Right renal cortex interstitium (tissue), 3 donors: ENCODE measurements at places on chromosomes 16 and 17. TPM values are rescaled to one million over a fixed set of nuclear protein-coding genes. Genes with fewer than 3 reads are reported as not detected.

- DNase-seq, result no peak
Measured at GRCh38 chr17:47897561-47897960, 1.5 kb downstream of the SP2 start.

- no peak for DNase-seq
Measured at GRCh38 chr16:28304214-28304613, 11.9 kb downstream of the SBK1 start.

DNA sequence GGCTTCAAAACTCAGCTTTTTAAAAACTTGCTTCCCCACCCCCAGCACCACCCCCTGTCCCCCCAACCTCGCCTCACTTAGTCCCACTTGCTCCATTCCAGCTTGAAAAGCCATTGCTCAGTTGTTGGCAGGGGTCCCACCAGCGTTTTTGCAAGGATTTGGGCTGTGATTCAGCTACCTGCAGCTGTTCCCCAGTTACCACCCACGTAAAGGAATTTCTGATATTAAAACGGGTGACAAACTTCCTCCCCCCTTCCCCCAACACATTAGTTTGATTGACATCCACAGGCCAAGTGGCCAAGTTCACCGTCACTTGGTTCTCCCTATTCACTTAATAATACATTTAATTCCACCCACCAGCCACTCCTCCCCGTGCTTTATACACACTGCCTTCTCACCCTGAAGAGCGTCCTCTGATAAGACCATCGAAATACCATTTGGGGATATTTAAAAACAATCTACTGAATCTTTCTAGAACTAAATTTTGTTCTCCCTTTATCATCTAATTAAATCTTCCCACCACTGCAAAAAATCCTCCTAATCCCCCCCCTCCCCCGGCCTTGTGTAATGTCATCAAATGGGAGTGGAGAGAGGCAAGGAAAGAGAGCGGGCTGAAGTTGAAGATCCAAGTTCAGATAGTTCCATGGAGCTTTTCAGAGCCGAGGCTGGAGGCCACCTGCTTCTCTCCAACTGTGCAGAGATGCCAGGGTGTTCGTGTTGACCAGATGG is 55.1 kb downstream of the SOX9 start:
- DNase-seq, result no peak

DNA sequence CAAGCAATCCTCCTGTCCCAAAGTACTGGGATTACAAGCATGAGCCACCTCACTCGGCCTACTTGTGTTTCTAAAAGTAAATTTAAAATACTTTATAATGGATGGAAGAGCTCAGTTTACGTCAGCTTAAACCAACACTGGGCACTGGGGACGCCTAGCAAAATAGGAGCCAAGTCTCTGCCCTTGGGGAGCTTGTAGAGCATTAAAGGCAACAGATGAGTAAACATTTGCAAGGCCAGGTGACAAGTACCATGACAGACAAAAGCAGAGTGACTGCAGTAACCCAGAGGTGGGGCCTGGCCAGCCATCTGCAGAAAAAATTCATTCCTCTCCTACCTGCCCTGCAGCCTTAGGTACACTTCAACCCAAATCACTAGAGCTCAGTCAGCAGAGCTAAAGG is 12.1 kb upstream of the NLK start:
- no peak for DNase-seq

- DNase-seq, result no peak
Measured at GRCh38 chr17:68390888-68391545, 66.3 kb downstream of the WIPI1 start.

DNA sequence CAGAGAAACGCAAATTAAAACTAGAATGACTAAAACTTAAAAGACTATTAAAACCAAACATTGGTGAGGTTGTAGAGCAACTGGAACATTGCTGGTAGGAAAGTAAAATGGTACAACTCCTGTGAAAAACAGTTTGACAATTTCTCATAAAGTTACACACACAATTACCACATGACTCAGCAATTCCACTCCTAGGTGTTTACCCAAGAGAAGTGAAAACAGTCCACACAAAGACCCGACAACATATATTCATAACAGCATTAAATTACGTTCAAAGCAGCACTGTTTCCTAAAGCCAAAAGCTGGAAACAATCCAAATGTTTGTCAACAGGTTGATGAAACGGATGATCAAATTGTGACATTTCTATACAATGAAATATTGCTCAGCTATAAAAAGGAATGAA is 26.5 kb upstream of the ALOX12 start:
- no peak for DNase-seq

GRCh38 chr17:69717819-69718218 is 303.3 kb downstream of the MAP2K6 start:
- no peak for DNase-seq

DNA sequence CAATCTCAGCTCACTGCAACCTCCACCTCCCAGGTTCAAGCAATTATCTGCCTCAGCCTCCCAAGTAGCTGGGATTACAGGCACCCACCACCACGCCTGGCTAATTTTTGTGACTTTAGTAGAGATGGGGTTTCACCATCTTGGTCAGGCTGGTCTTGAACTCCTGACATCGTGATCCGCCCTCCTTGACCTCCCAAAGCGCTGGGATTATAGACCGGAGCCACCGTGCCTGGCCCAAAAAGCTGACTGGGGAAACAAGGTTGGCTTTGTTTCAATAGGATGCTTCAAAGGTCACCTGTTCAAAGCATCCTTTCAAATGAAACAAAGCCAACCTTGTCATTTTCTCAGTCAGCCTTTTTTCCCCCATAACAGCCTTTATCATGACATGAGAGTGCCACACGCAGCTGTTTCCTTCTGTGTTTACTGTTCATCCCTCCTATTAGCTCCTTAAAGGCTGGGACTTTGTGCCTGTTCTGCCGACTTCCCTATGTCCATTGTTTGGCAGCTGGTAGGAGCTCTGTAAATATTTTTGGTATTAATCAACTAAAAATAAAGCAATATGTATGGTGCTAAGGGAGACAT is 51.1 kb downstream of the ADAMTS18 start:
- DNase-seq, result no peak

DNA sequence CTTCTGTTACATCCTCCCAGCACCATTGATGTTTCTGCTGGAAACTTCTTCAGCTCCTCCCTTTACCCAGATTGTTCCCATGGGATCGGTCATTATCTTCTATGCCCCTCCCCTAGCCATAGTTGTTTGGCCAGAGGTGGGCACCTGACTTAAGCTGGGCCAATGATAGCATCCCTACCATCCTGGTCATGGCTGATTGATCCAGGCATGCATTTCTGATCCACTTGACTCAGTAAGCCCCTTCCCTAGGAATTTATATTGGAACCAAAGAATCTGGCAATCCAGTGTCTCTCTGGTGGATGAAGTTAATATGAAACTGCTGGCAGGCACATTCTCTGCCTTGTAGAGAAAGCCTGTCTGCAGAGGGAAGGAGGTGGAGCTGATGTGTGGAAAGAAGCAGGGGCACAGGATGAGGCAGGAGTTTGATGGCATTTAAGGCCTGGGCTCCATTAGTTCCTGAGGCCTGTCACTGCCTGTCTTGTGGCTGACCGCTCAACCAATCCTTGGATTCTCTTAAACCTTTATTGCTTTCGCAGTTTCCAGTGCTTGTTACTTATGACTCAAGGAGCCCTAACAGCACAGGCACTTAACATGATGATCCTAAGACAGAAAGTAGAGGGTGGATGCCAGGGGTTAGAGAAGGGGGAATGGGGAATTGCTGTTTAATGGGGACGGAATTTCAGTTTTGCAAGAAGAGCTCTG is 152.4 kb downstream of the ABCC12 start:
- DNase-seq, result no peak

GRCh38 chr16:19717314-19717713 is 713 bp downstream of the KNOP1 start:
- no peak for DNase-seq

DNA sequence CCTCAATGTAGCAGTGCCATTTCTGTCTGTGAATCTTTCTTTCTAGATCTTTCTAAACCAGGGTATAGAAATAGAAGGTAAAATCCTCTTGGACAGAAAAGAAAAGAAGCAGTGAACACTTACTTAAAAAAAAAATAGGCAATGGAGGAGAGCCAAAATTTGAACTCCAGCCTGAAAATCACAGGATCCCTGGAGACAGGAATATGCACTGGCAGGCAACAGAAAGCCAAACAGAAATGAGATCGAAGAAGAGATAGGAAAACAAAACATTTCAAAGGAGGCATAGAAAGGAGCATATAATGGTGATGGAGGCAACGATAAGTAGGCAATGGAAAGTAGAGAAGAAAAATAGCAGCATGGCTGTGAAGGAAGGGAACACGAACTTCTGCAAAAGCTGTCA is 253.7 kb upstream of the HSBP1 start:
- DNase-seq, result no peak

DNA sequence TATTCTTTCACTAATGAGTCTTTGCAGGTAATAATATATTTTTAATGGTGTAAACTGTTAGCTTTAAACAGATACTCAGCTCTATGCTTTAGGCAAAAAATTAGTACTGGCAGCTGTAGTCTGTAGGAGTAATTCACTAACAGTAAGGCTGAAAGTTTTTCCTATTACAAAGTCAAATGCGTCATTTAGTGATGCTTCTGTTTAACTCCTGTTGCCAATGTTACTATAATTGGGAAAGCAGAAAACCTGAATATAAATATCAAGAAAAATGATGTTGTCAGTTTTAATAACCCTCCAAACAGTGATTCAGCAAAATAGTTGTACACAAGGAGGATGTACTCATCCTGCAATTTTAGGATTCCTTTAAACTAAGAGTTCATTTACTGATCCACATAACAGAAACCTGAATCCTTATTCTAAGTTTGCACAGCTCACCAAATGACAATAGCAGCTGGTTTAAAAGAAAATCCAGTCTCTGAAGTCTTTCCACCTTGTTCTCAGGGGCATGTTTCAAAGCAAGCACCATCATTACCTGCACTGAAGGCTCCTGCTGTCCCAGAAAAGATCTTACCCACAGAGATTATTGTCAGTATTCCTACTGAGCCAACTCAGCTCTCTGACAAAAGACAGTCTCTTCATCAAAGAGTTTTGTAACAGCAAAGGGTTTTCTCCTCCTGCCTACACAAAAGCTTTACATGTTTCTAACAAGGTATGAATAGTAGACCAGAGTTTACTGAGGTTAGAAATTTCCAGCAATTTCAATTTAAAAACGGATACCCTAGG is 4.2 kb downstream of the CDR2 start:
- no peak for DNase-seq

- no peak for DNase-seq
Measured at GRCh38 chr17:4573669-4574068, 10.7 kb upstream of the SMTNL2 start.

GRCh38 chr17:2040942-2041560 is 771 bp upstream of the OVCA2 start:
- DNase-seq, result no peak

SBK1 gene
- 14.1 TPM for polyA plus RNA-seq

CCL4 gene
- 1.3 TPM for polyA plus RNA-seq

RNF40 gene
- 113 TPM for polyA plus RNA-seq

GPR139 gene
- polyA plus RNA-seq, result not detected

SOX8 gene
- 3.2 TPM for polyA plus RNA-seq

PNMT gene
- polyA plus RNA-seq, result 1.2 TPM

B3GNT9 gene
- polyA plus RNA-seq, result 9.0 TPM

HSD17B2 gene
- polyA plus RNA-seq, result 13.7 TPM
